ENCODE measurements at places on chromosomes 16 and 17. TPM values are rescaled to one million over a fixed set of nuclear protein-coding genes. Genes with fewer than 3 reads are reported as not detected.

The SLC5A11 gene
- total RNA-seq, result 1.3 TPM

The SMPD3 gene
- total RNA-seq, result 20.6 TPM

The NEUROD2 gene
- not detected for total RNA-seq

The CD300E gene
- not detected for total RNA-seq

DNA sequence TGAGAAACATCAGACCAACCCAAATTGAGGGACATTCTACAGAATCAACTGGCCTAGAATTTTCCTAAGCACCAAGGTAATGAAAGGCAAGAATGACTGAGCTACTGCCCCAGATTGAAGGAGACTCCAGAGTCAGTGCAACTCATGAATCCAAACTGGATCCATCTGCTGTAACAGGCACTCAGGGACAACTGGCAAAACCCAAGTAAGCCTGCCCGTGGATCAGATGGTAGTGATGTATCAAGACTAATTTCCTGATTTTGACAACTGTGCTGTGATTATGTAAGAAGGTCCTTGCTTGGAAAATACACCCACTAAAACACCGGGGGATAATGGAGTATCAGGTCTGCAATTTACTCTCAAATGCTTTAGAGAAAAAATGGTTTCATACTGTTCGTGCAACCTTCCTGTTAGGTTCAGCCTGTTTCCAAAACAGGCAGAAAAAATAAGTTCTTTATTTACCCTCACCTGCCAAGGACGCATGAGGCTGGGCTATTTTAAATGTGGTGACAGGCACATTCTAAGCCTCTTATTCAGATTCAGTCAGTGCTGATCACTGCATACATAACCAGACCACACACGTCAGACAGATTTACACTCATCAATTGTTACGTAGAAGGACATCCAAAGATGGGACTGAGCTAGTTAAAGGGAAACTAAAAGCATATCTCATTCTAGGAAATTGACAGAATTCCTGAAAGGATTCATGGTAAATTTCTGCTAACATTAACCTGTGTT, 7.0 kb downstream of the MBTPS1 start:
- H3K27me3 ChIP-seq, result no peaks in the 10 kb centered on the region
- DNase-seq, result no peak
- H3K27ac ChIP-seq, result no peak overlapping the region
- no peak overlapping the region for H3K4me3 ChIP-seq
- no peaks in the 10 kb centered on the region for H3K36me3 ChIP-seq

DNA sequence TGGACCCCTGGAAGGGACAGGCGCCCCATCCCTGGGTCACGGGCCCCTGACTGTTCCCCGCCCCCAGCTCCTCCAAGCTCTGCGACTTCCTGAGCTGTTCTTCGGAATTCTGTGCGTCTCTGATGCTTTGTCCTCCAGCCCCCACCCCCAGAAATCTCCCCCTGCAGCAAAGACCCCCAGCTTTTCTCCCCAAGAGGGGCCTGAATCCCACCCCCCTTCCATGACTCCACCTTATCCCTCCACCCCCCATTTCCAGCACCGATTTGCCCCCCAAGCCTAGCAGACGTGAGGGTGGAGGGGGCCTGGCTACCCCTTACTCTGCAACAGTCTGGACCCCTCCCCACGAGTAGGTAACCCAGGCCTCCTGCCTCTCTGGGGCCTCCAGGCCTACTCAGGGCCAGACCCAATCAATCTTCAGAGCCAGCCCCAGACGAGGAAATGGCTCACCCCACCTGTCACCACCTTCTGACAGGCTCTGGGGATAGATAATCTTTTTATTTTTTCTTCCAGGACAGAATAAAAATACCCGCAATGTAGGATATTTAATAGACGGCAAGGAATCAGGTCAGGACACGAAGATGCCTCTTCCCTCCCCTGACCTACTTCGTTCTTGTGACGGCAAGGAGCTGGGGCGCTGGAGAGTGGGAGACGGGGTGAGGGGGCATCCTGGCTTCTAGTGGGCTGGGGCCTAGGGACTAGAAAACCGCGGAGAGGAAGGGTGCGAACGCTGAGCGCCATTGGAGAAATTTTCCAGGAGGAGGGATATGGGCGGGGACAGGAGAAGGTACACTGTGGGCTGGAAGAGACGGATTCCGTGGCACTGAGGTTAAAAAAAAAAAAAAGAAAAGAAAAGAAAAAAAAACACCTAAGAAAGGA, 744 bp upstream of the PLXDC1 start:
- peaks cover 13% of the 10 kb centered on the region for H3K4me1 ChIP-seq
- no peak for DNase-seq
- H3K36me3 ChIP-seq, result no peaks in the 10 kb centered on the region
- H3K4me3 ChIP-seq, result peak overlapping the region; percentile 72
- peak overlapping the region; percentile 93 for H3K27ac ChIP-seq

- H3K4me1 ChIP-seq, result no peaks in the 10 kb centered on the region
- no peak overlapping the region for H3K27ac ChIP-seq
- no peak for DNase-seq
- H3K27me3 ChIP-seq, result no peaks in the 10 kb centered on the region
- H3K36me3 ChIP-seq, result no peaks in the 10 kb centered on the region
Observed at GRCh38 chr16:58378401-58378800, 13.9 kb upstream of the GINS3 start.

- no peak for DNase-seq
- H3K27me3 ChIP-seq, result no peaks in the 10 kb centered on the region
- H3K36me3 ChIP-seq, result no peaks in the 10 kb centered on the region
- H3K27ac ChIP-seq, result no peak overlapping the region
Observed at GRCh38 chr17:77405867-77406732, 265.3 kb downstream of the SEC14L1 start.

- H3K4me1 ChIP-seq, result peaks cover 4% of the 10 kb centered on the region
- no peak for DNase-seq
- no peaks in the 10 kb centered on the region for H3K36me3 ChIP-seq
- H3K27me3 ChIP-seq, result no peaks in the 10 kb centered on the region
- no peak overlapping the region for H3K27ac ChIP-seq
Observed at GRCh38 chr16:58793366-58793765, 59.2 kb upstream of the GOT2 start.

DNA sequence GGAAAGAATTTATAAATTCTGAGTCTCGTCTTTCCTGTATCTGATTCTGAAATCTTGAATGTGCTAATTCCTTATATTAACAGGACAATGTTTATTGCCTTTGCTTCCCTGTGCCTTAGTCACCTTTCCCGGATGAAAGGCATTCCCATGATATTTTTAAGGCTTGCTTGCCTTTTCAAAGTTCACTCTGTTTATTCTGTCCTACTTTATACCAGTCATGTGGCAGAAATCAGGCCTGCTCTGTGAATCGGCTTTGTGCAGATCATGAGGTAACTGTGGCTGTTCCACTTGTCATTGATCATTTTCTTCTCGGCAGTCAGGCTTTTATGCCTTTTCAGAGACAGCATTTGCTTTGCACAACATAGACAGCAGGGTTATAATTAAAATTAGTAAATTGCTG, 28.8 kb upstream of the ABCC11 start:
- H3K27me3 ChIP-seq, result no peaks in the 10 kb centered on the region
- no peaks in the 10 kb centered on the region for H3K4me1 ChIP-seq
- no peak overlapping the region for H3K27ac ChIP-seq
- no peak for DNase-seq
- no peaks in the 10 kb centered on the region for H3K36me3 ChIP-seq
- H3K4me3 ChIP-seq, result no peak overlapping the region

DNA sequence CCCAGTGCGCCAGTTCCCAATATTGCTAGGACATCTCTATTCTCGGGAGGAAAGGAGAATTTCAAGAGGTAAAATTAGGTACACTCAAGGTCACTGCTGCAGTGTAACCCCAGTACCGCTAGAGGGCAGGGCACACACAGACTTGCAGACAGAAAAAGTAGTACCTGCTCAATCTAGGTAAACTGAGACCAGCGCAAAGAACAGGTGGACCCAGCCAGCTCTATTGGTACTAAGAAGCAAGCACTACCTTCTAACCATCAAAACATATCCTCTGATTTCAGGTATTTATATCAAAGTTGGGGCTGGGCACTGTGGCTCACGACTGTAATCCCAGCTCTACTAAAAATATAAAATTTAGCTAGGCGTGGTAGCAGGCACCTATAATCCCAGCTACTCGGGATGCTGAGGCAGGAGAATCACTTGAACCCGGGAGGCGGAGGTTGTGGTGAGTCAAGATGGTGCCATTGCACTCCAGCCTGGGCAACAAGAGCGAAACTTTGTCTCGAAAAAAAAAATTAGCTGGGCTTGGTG, 3.6 kb upstream of the WDR81 start:
- peak; percentile 82 for DNase-seq
- peaks cover 34% of the 10 kb centered on the region for H3K4me1 ChIP-seq
- no peak overlapping the region for H3K27ac ChIP-seq

DNA sequence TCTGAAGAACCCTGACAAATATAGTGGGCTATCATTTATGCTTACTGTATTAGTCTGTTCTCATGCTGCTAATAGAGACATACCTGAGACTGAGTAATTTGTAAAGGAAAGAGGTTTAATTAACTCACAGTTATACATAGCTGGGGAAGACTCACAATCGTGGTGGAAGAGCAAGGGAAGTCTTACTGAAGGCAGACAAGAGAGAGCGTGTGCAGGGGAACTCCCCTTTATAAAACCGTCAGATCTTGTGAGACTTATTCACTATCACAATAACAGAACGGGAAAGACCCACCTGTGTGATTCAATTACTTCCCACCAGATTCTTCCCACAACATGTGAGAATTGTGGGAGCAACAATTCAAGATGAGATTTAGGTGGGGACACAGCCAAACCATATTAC, 526.8 kb upstream of the GOT2 start:
- H3K4me3 ChIP-seq, result no peak overlapping the region
- H3K4me1 ChIP-seq, result no peaks in the 10 kb centered on the region
- H3K27ac ChIP-seq, result no peak overlapping the region
- no peaks in the 10 kb centered on the region for H3K27me3 ChIP-seq
- DNase-seq, result no peak

- H3K36me3 ChIP-seq, result no peaks in the 10 kb centered on the region
- no peaks in the 10 kb centered on the region for H3K27me3 ChIP-seq
- no peak for DNase-seq
- H3K27ac ChIP-seq, result no peak overlapping the region
- no peak overlapping the region for H3K4me3 ChIP-seq
- H3K4me1 ChIP-seq, result peaks cover 10% of the 10 kb centered on the region
Observed at GRCh38 chr16:14284371-14284770, 213.3 kb downstream of the MRTFB start.

GRCh38 chr17:42107597-42108576, 4.6 kb downstream of the DHX58 start:
- H3K27me3 ChIP-seq, result no peaks in the 10 kb centered on the region
- H3K27ac ChIP-seq, result no peak overlapping the region
- H3K36me3 ChIP-seq, result no peaks in the 10 kb centered on the region
- DNase-seq, result peak; percentile 92

DNA sequence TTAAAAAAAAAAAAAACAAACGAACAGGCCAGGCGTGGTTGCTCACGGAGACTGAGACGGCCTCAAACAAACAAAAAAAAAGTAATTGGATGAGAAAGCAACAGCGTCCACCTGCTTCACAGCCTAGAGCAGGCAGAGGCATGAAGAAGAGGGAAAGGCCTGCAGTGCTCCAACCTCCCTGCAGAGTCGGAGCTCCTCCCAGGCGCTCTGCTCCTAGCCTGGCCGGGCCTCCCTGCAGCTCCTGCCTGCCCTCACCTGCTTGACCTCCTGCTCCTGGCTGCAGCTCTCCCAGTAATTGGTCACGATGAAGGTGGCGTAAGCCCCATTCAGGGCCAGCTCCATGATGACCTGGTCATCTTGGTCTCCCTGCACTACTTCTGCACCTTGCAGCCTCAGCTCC, 5.5 kb downstream of the NMRAL1 start:
- H3K4me3 ChIP-seq, result no peak overlapping the region
- H3K36me3 ChIP-seq, result no peaks in the 10 kb centered on the region
- H3K4me1 ChIP-seq, result peaks cover 4% of the 10 kb centered on the region
- H3K27ac ChIP-seq, result no peak overlapping the region
- no peaks in the 10 kb centered on the region for H3K27me3 ChIP-seq

GRCh38 chr17:75634376-75634740, 1.1 kb downstream of the SMIM5 start:
- no peak overlapping the region for H3K4me3 ChIP-seq
- no peaks in the 10 kb centered on the region for H3K27me3 ChIP-seq
- H3K27ac ChIP-seq, result no peak overlapping the region
- no peak for DNase-seq
- H3K36me3 ChIP-seq, result no peaks in the 10 kb centered on the region
- peaks cover 41% of the 10 kb centered on the region for H3K4me1 ChIP-seq

- no peaks in the 10 kb centered on the region for H3K36me3 ChIP-seq
- H3K4me3 ChIP-seq, result no peak overlapping the region
- no peak for DNase-seq
- no peak overlapping the region for H3K27ac ChIP-seq
- no peaks in the 10 kb centered on the region for H3K27me3 ChIP-seq
Observed at GRCh38 chr17:45656527-45657181, 127.5 kb upstream of the CRHR1 start.

DNA sequence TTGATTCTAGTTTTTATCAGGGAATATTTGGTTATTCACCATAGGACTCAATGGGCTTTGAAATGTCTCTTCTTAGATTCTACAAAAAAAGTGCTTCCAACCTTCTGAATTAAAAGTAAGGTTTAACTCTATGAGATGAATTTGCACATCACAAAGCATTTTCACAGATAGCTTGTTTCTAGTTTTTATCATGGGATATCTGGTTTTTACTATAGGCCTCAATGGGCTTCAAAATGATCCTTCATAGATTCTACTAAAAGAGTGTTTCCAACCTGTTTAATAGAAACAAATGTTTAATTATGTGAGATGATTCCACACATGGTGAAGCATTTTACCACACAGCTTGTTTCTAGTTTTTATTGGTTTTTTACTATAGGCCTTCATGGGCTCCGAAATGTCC, 560.7 kb downstream of the KCNJ18 start:
- H3K4me3 ChIP-seq, result no peak overlapping the region
- H3K27ac ChIP-seq, result no peak overlapping the region
- no peaks in the 10 kb centered on the region for H3K27me3 ChIP-seq
- no peaks in the 10 kb centered on the region for H3K4me1 ChIP-seq
- no peaks in the 10 kb centered on the region for H3K36me3 ChIP-seq

- no peaks in the 10 kb centered on the region for H3K27me3 ChIP-seq
- H3K36me3 ChIP-seq, result no peaks in the 10 kb centered on the region
- H3K27ac ChIP-seq, result no peak overlapping the region
- H3K4me1 ChIP-seq, result no peaks in the 10 kb centered on the region
- H3K4me3 ChIP-seq, result no peak overlapping the region
Observed at GRCh38 chr16:55055262-55055661, 124.6 kb downstream of the IRX5 start.

DNA sequence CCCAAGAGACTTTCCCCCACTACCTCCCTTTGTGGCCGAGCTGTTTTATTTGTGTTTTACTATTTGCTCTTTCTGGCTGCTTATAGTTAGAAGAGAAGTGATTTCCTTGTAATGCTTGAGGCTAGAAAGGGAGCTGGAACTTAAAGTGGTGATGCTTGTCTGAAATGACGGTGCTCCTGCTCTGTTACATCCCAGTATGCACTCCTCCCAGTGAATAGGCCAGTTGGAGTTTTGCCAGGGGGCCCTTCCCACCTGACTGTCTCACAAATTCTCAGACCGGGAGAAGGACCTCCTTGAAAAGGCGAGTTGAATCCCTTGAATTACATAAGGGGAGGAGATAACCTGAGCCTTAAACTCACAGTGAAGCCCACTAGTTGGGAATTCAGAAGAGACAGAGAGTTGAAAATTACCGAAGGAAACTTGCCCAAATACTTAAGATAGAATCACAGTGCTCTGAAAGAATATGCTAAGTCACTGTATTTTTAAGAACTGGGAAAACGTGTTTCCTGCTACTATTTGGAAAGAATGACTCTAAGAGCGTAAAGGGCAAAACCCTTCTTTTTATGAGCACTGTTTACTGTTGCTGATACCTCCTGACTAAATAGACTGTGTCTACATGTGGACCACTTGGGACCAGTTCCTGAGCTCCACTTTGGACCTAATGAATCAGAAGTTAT, 84.7 kb upstream of the CLEC3A start:
- H3K4me1 ChIP-seq, result no peaks in the 10 kb centered on the region
- H3K27me3 ChIP-seq, result no peaks in the 10 kb centered on the region
- no peak overlapping the region for H3K4me3 ChIP-seq

GRCh38 chr16:21523411-21524067, 75.8 kb upstream of the METTL9 start:
- no peak overlapping the region for H3K27ac ChIP-seq
- no peaks in the 10 kb centered on the region for H3K36me3 ChIP-seq
- H3K4me1 ChIP-seq, result peaks cover 15% of the 10 kb centered on the region
- DNase-seq, result no peak

All from testis (tissue), 5 donors.